ENCODE measurements at places on chromosomes 2 and 18. TPM values are rescaled to one million over a fixed set of nuclear protein-coding genes. Genes with fewer than 3 reads are reported as not detected.

- DNase-seq, result no peak
These were observed 56.0 kb upstream of the DSG1 start for GRCh38 chr18:31261792-31262582.

DNA sequence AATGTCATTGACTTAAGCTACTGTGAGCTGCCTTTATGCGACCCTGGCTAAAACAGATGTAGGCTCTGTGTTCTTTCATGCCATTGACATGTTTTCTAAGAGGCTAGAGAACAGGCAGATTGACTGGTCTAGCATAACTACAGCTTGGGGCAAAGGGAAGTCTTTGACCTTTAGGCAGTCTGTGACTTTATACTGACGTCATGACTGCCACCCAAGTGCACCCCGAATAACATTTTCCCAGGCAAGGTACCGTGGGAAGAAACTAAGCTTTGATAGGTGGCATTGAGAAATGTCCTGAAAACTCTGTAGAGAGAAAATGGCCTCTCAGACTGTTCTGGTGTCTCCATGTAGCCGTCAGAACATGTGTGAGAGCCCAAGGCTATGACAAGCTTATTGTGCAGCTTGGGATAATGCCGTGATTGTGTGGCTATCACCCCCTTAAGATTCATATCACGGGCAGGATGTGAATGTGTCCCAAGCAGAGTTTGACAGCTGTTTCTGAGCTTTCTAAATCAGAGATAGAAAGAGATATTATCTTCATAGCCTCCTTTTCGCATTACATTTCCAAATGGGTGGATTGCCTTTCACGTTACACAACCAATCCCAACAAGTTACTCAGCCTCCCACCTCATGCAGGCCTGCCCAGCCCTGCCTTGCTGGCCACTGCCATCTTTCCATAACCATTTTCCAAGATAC is 672.2 kb upstream of the ACVR2A start:
- DNase-seq, result no peak

Gene FAM161A
- total RNA-seq, result 0.89 TPM

GRCh38 chr2:8039732-8040131 is 642.1 kb upstream of the ID2 start:
- DNase-seq, result no peak

Gene ITPRIPL1
- total RNA-seq, result 1.3 TPM

GRCh38 chr2:195695002-195695631 is 38.1 kb downstream of the SLC39A10 start:
- no peak for DNase-seq

Gene EFHD1
- total RNA-seq, result 21.7 TPM

DNA sequence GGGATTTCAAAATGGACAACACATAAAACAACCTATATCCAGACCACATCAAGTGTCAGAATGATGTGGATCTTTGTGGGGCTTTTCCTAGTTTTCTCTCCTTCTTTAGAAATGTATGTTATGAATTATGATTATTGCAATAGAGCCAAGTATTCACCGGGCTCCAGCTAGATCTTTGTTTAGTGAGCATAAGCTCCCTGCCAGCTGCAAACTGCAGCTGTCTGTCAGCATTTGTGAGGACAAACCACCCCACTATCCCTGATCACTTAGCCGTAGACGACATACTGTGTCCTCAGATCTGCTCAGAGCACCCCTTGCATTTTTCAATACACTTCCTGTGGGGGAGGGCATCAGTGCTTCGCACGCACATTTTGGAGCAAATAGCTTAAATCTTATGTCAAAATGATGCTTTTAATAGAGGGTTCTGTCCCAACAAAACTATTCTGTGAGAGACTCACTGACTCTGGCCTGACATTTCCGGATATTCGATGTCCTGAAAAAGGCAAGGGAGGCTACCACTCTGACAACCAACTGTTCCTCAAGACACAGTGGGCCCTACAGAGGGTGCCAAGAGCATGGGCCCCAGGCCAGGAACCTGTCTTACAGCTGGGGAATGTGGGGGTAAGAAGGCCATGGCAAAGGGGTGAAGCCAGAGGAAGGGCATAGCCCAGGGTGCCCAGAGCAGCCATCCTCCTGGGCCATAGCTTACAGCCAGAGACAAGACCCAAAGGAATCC is 346.0 kb downstream of the ARHGAP15 start:
- DNase-seq, result peak; percentile 28

Gene LIPT1
- 7.1 TPM for total RNA-seq

DNA sequence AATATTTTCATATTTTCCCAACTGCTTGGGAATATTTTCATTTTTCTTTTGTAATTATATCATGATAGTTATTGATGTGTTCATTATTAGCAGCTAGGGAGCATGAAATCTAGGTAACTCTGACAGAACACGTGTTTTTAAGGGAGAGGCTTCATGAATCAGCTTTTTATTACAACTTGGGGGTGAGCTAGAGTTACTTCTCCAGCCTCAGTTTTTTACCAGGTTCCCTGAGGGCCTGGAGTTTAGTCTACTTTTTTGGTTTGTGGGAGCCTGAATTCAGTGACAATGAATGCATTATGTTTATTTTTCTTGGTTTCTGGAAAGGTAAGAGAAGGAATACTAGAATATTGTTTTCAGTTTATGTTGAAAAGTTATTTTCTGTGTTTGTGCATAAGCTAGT is 18.0 kb downstream of the NAB1 start:
- no peak for DNase-seq

GRCh38 chr2:72533765-72534164 is 292.1 kb downstream of the EXOC6B start:
- no peak for DNase-seq

DNA sequence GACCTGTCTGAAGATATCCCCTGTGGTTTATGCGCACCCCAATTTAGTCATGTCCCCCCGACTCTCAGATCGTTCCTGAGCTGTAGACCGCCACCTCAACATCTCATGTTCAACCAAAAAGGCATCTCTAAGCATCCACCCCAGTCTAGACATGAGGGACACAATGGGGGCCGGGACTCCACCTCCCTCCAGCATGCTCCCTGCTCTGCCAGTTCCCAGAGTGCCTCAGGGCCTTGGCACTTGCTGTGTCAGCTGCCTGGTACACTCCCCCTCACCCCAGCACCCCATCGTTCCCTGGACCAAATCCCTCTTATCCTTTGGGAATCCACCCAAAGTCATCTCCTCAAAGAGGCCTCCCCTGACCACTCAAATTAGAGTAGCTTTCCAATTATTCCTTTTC is 22.2 kb downstream of the TNS1 start:
- DNase-seq, result no peak

Gene SERPINB12
- not detected for total RNA-seq

- no peak for DNase-seq
These were observed 80.5 kb upstream of the ITPRID2 start for GRCh38 chr2:181810823-181811695.

Gene TTN
- total RNA-seq, result 3,610 TPM

Gene RESP18
- total RNA-seq, result not detected

- DNase-seq, result no peak
These were observed 49.5 kb downstream of the INHBB start for GRCh38 chr2:120395221-120396012.

Gene ASXL3
- 4.3 TPM for total RNA-seq

DNA sequence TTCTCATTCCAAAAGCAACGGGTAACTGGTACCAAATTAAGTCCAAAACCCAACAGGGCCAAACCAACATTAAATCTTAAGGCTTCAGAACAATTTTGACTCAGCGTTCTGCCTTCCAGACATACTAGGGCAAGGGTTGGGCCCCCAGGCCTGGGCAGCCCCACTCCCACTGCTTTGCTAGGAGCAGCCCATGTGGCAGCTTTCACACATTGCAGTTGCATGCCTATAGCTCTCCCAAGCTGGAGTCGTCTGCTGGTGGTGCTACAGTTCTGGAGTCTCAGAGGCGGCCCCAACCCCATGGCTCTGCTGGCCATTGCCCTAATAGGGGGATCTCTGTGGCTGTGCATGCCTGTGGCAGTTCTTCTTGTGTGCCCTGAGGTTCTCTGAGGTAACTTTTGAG is 37.6 kb upstream of the CD226 start:
- DNase-seq, result no peak

Gene ALPP
- total RNA-seq, result not detected

DNA sequence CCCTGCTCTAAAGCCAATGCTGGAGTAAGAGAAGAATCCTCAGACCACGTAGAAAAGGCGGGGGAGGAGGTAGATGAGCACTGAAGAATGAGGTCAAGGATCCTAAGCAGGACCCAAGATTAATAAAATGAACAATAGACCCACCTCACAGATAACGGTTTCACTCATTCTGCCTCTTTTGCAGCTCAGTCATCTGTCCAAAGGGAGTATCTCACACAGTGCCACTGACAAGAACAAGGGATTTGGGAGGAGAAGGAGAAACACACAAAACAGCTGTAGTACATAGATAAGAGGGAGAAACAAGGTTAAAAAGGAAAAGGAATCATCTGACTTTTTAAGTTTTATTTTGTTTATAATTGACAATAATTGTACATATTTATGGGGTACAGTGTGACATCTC is 30.9 kb upstream of the SULT1C4 start:
- DNase-seq, result no peak
